ENCODE measurements at places on chromosomes 1 and 21.
A peak's percentile ranks its signal among the peaks of the same experiment; 100 is the strongest.

- peak; percentile 78 for DNase-seq
These were observed at the start of gene BRINP2 for GRCh38 chr1:177170756-177171535. Gene BRINP2 (plus strand): TSS chr1:177170958. CDS start chr1:177229877, 58,919 bp downstream.

- DNase-seq = no peak
These were observed 3.9 kb downstream of the ID3 start for GRCh38 chr1:23555270-23555985.

DNA sequence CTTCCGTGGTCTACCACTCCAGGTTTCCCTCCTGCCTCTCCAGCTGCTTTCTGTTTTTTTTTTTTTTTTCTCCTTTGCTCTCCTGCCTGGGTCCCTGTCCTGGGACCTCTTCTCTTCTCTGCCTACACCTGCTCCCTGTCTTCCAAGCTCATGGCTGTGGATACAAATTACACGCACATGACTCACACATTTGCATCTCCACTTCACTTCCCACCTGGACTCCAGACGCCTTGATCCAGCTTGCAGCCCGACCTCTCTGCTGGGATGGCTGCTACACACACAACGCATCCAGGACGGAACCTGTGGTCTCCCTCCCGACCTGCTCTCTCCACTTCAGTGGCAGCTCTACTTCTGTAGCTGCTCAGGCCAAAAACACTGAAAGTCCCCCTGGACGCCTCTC is 44.4 kb upstream of the B3GALT5 start:
- no peak for DNase-seq

DNA sequence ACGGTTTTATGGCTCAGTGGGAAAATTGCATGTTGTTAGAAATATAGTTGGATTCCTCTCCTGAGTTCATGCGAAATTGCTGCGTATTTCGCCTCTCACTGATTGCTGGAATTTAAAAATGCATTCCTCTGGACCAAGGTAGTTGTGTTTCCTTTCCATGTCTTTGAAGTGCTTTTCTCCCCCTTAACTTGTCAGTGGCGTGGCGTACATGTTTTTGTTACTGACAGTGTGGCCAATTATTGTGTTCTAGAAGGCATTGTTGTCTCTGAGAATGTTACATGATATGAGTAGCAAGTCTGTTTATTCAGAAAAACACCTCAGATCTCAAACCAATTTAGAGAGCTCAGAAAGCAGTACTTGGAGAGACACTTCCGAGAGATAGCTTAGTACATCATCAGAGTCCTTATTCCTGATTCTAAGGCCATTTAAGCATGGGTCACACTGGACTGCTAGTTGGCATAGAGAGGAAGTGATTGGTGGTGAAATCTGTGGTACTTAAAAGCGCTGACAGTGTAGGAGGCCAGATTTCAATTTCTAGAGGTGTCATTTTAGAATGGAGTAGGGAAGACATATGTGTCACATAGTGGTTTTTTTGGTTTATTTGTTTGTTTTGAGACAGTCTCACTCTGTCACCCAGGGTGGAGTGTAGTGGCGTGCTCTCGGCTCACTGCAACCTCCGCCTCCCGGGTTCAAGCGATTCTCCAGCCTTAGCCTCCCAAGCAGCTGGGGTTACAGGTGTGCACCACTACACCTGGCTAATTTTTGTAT is 184.4 kb downstream of the RYR2 start:
- DNase-seq = no peak
